NCI-H146 (cell line): ENCODE measurements at places on chromosomes 6 and 20.

- DNase-seq = no peak
Observed at GRCh38 chr6:167714152-167714551, 112.6 kb upstream of the AFDN start.

DNA sequence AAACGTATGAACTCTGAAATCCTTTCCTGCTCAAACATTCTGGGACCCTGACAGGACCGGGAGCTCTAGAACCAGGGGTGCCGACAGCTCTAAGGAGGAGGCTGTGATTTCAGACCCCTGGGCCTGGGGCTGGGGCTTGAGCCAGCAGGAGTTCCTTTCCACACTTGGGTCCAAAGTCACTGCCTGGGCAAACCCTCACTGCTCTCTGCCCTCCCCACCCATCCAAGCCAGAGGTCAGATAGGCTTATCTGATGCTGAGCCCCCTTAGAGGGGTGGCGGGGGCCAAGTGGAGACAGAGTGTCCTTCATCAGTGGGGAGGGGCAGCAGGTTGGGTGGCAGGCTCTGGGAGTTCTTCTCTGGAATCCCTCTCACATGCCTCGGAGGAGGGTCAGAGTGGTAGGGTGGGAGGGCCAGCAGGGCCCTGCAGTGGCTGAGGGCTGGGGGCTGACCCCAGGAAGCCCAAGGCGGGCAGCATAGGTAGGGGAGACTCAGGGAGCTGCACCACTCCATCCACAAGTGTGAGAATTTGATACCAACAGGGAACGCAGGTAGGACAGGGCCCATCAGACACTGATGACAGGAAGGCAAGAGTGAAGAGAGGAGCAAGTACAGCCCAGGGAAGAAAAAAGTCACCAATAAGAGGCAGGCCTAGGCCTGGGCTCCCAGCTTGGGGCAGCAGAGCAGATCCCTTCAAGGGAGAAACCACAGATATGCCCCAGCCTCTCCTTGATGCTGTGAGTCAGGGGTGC lies 121.0 kb downstream of the MRPL14 start:
- DNase-seq = no peak

DNA sequence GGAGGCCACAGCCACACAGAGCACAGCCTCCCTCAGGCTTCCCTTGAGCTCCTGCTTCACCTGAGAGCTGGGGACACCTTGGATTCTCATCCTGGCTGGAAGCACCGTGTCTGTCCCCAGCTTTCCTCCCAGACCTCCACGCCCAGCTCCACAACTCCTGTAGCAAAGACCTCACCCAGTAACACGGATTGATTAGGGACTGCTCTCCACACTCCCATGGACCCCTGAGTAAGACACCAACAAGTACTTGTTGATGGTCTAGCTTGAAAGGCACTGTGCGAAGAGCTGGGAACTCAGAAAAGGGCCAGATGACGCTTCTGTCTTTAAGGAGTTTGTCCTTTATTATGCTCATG lies 109.6 kb downstream of the DLL1 start:
- DNase-seq = no peak

GRCh38 chr6:104638841-104639290 lies 220.9 kb downstream of the HACE1 start:
- no peak for DNase-seq

- no peak for DNase-seq
Observed at GRCh38 chr20:53925651-53926401, 144.6 kb downstream of the BCAS1 start.

DNA sequence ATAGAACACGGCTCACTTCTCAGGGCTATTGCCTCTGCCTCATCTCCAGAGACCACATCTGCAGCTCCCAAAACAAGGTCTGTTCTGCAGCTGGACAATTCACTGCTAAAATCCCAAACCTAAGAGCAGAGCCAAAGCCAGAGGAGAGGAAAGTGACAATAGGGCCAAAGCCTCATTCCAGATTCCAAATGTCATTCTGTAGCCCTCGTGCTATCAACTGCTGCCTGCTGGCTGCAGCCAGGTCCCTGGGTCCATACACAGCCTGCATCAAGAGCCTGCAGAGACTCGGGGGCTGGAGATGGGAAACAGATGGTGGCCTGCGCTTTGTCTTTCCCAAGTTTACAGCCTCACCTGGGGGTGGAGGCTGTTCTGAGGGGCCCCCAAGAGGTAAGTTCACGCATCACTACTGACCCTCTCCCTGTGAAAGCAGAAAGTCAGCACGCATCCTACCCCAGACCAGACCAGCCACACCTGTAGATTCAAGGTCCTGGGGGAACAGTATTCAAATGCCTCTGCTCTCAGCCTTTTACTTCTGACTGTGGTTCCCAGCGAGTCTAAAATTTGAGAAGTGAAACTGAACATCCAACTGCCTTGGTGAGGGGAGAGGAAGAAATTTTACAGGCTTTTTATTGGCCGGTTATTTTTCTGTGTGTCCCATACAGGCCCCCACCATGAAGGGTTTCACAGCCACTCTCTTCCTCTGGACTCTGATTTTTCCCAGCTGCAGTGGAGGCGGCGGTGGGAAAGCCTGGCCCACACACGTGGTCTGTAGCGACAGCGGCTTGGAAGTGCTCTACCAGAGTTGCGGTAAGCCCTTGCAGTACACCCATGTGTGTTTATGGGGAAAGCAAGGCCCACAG lies at the start of gene LY86:
TSS of gene LY86 (plus strand) at position 657 of the 860 bp plus-strand sequence. CDS start at position 672, 15 bp downstream.
- no peak for DNase-seq

DNA sequence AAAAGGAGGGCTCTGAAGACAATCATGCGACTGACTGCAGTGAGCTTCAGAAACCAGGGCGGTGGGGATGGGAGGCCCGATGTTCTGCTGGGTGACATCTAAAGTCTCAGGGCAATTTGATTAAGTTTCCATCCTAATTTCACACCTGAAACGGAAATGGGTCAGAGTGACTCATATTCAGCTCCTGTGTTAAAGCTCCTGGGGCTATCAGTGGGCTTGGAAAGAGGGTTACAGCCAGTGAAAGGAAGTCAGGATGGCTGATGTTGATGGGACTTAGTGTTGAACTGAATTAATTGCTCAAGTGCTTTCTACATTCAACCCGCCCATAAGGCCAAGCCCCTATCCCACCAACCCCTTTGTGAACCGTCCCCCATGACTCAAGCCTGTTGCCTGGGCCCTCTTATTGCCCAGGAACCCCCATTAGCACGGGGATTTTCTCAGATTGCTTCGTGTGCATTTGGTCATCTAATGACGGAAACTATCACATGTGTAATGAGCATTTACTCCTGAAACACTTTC lies 47.1 kb upstream of the TBC1D7 start:
- DNase-seq = no peak
